ENCODE measurements at places on chromosomes 2 and 18.

DNA sequence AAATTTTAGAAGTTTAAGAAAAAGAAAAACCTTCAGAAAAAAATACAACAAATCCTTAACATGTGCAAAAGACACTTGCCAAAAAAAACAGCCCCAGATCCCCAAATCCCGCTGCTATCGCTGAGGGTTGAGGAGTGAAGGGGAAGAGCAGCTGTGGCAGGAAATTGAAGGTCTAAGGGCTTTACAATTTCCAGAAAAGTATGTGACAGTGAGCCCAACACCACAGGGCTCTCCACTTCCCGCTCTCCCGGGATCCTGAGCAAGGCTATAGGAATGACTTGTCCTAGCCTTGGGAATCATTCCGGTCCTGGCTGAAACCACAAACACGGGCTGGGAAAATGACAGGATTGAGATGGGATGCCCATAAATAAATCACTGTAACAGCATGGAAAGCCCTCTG, 191.4 kb downstream of the TMEM163 start:
- no peak for DNase-seq

DNA sequence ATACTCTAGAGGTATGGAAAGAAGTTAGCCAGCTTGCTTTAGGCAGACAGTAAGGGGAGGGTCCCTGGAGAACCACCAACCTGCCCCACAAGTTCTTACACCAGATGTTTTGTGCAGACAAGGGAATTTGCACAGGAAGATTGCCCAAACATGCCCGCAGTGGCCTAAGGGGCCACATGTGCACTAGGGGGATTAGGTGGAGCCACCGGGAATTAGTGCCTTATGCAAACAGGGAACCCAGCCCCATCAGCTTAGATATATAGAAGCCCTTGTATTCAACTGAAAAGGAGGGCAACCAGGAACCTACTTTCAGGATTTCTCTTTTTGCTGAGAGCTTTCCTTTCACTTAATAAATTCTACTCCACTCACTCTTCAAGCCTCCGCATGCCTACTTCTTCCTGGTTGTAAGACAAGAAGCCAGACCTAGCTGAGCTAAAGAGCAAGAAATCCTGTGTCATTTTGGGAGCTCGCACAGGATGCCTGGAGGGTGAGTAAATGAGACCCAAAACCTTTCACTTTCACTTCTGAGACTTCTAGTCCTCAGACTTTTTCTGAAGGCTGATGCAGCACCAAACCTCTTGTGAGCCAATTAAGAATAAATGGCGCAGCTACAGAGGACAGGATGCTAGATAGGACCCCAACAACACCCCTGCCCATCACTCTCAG, 146.3 kb downstream of the GCA start:
- DNase-seq, result no peak

- no peak for DNase-seq
These were observed 115.9 kb upstream of the TANK start for GRCh38 chr2:161044095-161044865.

GRCh38 chr2:143087033-143087432, 42.2 kb upstream of the ARHGAP15 start:
- DNase-seq, result no peak

- no peak for DNase-seq
These were observed 343.7 kb downstream of the SPAG16 start for GRCh38 chr2:213627835-213628460.

GRCh38 chr2:239264838-239265651, 135.8 kb downstream of the HDAC4 start:
- no peak for DNase-seq

GRCh38 chr2:240764605-240765004, 55.4 kb downstream of the KIF1A start:
- DNase-seq, result no peak

DNA sequence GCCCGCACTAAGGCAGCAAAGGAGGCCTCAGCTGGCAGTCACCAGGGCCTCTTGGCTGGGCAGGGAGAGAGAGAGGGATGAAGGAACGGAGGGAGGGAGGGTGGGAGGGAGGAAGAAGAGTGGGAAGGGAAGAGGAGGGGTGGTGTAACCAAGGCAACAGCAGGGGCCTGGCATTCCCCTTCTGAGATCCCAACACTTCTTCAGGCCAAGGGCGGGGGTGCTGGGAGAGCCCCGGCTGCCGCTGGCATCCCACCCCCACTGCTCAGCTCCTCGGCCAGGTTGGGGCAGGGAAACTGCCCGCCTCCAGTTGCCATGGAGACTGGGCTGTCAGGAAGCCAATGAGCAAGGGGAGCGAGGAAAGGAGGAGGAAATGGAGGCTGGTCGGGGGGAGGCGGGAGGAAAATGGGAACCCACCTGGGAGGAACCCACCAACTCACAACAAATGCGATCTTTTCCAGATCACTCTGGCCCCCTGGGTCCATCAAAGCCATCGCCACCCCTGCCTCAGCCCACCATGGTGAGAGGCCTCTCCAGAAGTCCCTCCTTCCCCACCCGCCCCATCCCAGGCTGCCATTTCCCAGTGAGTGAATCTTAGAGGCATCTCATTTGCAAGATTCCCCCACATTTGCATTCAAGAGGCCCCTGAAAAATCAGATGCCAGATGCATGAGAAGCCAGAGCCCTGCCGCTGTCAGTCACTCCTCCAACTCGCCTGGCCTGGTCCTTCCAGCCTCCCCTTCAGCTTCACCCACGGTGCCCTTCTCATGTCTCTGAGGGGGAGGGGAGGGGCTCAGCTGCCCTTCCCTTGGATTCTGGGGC, 12.4 kb downstream of the SH2D6 start:
- DNase-seq, result no peak

GRCh38 chr18:22613788-22614187, 196.1 kb upstream of the CTAGE1 start:
- no peak for DNase-seq

DNA sequence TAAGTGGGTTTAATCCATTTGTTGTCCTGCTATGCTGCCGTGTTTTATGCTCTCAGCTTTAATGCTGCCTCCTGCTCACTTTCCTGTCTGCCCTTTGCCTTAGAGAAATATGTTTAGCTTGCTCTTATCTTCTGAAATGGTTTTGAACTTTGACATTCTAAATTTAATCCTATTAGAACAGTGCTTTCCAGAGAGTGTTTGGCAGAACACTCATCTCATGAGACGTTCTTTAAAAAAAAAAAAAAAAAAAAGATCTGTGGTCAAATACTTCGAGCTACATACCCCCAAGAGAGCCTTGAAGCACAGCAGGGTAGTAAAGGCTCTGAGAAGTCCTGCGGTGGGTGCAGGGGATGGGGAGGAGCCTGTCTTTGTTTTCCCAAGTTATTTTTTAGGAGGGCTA, 161.3 kb downstream of the SPP2 start:
- no peak for DNase-seq

- no peak for DNase-seq
These were observed 100.5 kb downstream of the TEX51 start for GRCh38 chr2:126999106-126999756.

DNA sequence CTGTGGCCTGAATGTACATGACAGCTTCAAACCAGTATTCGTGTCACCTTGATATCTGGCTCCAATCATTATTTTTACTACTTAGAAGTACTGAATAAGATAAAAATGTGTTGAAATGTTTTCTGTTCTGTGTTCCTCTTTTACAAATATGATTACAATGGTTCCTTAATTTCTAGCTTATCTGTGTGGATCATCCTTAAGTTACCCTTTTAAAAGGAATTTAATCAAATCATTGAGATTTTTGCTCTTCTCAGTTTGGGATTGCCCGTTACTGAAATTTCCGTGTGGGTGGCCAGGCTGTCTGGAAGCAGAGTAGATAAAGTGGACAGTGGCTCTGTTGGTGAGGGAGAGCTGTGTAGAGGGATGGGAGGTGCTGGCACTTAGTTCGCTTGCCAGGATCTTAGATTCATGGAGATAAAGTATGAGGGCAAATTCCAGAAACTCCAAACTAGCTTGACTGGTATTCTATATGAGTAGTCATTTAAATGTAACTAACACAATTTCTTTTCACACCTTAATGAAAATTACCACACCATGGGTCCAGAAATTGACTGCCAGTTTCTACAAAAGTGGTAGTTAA, 27.4 kb upstream of the SAG start:
- no peak for DNase-seq

DNA sequence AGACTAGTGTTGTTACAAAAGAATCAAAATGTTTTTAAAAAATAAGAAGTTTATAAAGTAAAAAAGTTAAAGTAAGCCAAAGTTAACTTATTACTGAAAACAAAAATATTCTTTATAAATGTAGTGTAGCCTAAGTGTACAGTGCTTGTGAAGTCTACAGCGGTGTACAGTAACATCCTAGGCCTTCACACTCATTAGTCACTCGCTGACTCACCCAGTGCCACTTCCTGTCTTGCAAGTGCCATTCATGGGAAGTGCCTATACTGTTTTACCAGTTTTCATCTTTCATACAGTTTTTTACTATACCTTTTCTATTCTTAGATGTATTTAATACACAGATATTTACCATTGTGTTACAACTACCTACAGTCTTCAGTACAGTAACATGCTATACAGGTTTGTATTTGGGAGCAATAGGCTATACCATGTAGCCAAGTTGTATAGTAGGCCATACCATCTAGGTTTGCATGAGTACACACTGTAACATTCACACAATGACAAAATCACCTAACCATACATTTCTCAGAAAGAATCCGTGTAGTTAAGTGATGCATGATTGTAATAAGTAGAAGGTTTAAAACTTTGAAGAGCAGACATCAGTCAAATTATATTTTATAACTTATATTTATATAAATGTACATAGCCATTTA, 13.4 kb downstream of the SERPINB7 start:
- no peak for DNase-seq

DNA sequence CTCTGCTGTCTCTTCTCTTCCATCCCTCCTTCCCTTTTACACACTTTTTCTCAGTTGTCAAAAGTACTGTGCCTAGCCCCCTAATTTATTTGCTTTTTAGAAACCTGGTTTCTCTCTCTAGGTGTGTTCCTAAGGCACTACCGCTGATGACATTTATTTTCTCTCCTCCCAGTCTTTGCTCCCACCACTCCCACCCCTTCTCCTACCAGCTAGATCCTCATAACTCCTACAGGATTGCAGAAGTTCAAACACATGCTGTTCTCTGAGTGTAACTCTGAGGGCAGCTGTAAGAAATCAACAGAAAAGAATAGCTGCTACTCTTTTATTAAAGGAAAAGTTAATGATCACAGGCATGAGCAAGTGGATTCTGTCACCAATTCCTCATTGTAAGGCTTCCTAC, 22.3 kb upstream of the LRRTM1 start:
- DNase-seq, result no peak

DNA sequence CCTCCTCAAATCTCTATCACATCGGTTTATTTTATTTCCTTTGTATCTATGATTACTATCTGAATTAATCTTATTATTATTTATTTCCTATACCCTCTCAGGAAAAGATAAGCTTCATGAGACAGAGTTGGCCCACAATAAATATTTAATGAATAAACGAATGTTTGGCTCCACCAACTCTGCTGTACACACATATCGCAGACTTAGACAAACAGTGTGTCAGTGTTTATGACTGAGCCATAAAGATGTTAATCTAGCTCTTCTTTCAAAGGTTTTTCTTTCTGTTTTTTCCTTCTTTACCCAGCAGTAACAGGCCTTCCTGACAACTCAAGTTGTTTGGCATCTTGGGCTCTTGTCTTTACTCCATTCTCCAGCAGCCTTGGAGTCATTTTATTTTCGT, 329.5 kb downstream of the CDH2 start:
- no peak for DNase-seq

- no peak for DNase-seq
These were observed 42.5 kb upstream of the ACADL start for GRCh38 chr2:210267698-210268097.

DNA sequence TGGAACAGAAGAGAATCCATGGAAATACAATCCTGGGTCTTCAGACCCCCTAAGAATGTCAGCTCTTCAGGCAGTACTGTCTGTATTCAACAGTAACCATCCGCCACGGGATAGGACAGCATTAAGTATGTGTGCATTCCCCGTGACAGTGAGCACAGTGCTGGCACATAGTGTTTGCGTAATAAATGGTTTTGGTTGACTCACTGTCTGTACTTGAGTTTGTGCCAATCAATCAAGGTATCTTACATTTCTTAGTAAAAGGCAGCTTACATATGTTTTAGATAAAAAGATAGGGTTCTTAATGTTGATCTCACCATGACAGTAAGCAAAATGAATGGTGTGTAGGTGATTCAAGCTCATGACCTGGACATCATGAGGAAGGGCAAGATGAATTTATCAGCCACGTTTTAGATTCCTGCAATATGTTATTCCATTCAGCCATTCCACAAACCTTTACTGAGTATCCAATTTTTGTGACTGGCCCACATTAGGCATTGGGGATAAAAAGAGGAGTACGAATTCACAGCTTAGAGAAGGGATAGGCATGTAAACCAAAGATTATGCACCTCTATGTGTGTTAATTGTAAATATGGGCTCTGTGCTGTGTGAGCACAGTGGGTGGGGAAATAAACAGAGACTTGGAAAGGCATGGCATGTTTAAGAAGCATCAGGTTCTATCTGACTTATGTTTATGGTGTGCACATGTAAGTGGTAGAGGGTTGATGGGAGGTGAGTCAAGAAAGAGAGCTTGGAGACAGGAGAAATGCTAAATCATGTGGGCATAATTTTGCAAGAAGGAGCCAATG, 258.8 kb downstream of the SLC8A1 start:
- no peak for DNase-seq

GRCh38 chr2:190169221-190170072, 106.9 kb upstream of the MSTN start:
- no peak for DNase-seq

DNA sequence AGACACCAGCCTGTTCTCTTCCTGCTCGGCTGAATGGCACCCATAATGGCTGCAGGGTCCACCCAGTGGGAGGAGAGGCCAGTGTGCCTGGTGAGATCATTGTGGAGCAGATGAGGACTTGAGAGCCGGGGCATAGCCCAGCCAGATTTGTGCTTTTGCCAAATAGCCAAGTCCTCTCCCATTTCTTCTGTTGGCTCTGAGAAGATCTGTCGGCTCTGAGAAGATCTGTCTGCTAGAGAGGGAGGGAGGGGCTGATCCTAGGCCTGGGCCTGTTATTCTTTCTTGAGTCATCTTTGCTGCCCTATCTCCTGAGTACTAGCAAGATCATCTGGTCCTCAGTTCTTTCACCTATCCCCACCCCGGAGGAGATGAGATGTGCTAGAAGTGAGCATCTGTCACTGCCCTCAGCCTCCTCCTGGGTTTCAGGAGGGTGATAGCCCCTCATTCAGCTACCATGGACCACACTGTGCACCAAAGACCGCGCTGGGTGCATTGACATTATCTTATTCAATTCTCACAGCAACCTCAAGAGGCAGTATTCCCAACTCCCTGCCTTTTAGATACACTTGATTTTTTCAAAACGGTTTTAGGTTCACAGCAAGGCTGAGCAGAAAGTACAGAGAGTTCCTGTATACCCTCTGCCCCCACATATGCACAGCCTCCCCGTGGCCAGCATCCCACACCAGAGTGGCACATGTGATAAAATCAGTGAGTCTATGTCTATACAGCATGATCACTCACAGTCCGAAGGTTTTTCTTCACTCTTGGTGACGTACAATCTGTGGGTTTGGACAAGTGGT, 98.6 kb downstream of the CAPN13 start:
- no peak for DNase-seq

DNA sequence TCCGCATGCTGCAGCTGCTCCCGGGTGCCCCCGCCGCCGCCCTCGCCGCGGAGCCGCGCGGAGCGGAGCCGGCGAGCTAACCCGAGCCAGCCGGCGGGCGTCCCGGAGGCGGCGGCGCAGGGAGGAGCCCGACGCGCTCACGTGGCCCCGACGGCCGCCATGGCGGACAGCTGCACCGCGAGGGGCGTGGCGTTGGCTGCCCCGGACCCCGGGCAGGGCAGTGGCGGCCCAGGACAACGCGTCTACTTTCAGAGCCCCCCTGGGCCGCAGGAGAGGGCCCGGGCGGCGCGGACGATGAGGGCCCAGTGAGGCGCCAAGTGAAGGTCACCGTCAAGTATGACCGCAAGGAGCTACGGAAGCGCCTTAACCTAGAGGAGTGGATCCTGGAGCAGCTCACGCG, 30.0 kb upstream of the CCNYL1 start:
- no peak for DNase-seq

All from NCI-H187 treated with DMSO at 0.1 percent for 48 hours (cell line).